T-helper 2 cell treated with Interferon-gamma antibody and Interleukin-4, amounts not matched to agents 5 μg/mL and 100 μg/mL, for 36 hours (primary cell): ENCODE measurements at places on chromosomes 3 and 15.

- H3K27ac ChIP-seq = no peak overlapping the region
- no peaks in the 10 kb centered on the region for H3K4me1 ChIP-seq
- H3K27me3 ChIP-seq = no peaks in the 10 kb centered on the region
Measured at GRCh38 chr3:124230998-124231397, 239.1 kb upstream of the ROPN1 start.

GRCh38 chr3:101938262-101938847 lies 89.0 kb downstream of the NFKBIZ start:
- peaks cover 33% of the 10 kb centered on the region for H3K4me1 ChIP-seq
- H3K27me3 ChIP-seq = peaks cover 18% of the 10 kb centered on the region
- no peaks in the 10 kb centered on the region for H3K36me3 ChIP-seq
- no peak for DNase-seq
- H3K27ac ChIP-seq = no peak overlapping the region

GRCh38 chr3:14143271-14144225 lies 18.7 kb downstream of the TMEM43 start:
- peak overlapping the region; percentile 67 for H3K4me3 ChIP-seq
- no peak for DNase-seq
- H3K27ac ChIP-seq = peak overlapping the region; percentile 96
- peaks cover 42% of the 10 kb centered on the region for H3K36me3 ChIP-seq
- H3K4me1 ChIP-seq = peaks cover 32% of the 10 kb centered on the region

- no peak overlapping the region for H3K27ac ChIP-seq
- H3K4me1 ChIP-seq = peaks cover 55% of the 10 kb centered on the region
- peaks cover 5% of the 10 kb centered on the region for H3K36me3 ChIP-seq
Measured at GRCh38 chr15:51840692-51841091, 11.2 kb downstream of the TMOD3 start.

DNA sequence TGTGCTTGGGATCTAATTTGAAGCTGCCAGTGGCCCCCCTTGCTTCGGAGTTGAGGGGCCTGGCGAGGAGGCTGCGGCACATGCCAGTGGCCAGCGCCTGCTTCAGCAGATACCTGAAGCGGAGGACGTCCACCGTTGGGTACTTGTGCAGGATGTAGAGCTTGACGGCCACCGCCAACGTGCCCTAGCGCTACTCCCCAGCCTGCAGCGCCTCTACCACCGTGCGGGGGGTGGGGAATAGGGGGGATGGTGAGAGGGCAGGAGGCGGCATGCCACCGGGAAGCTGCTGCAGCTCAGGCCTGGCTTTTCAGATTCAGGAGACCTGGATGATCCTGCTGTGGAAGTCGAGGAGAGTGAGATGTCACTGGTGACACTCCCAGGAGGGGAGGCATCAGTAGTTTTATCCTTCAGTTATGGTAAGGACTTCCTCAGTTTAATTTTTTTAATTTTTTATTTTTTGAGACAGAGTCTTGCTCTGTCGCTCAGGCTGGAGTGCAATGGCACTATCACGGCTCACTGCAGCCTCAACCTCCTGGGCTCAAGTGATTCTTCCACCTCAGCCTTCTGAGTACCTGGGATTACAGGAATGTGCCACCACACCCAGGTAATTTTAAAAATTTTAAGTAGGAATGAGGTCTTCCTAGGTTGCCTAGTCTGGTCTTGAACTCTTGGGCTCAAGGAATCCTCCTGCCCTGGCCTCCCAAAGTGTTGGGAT lies 150.6 kb upstream of the FRMD4B start:
- no peak overlapping the region for H3K4me3 ChIP-seq
- H3K27me3 ChIP-seq = peaks cover 20% of the 10 kb centered on the region
- H3K36me3 ChIP-seq = no peaks in the 10 kb centered on the region
- no peak for DNase-seq
- peaks cover under 1% of the 10 kb centered on the region for H3K4me1 ChIP-seq

DNA sequence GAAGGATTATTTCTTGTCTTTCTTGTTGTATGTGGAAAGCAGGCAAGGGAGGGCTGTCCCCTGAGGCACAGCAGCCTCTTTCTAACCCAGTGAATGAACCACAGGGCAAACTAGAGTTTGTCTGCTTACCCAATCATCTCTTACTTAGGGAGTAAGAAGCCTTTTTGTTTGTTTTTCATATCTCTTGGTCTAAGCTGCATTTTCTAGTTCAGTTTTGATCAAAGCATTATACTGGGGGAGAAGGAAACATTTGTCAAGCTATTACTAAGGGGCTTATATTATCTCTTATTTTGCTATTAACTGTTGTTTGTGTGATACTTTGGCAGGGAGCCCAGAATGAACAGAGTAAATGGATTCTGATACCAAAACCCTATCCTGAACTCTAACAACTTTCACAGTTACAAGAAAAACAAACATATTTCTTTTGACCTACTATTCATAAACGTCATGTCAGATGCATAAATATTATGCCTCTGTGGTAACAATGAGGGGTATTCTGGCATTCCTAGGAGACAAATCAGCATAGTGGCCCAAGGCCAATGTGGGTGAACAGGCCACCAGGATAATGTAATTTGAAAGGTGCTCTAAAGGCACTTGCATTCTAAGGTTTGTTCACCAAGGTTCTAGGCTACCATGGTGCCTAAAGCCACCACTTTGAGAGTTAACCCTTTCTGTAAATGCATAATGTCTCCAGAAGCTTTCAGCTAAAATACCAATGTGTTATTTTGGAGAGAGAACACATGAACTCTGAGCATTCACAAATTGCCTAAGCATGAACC lies 271.6 kb upstream of the ZPLD1 start:
- H3K27me3 ChIP-seq = no peaks in the 10 kb centered on the region
- DNase-seq = no peak
- H3K36me3 ChIP-seq = no peaks in the 10 kb centered on the region
- no peak overlapping the region for H3K27ac ChIP-seq
- no peak overlapping the region for H3K4me3 ChIP-seq

GRCh38 chr3:196499061-196499460 lies 4.5 kb downstream of the RNF168 start:
- peak overlapping the region; percentile 98 for H3K4me3 ChIP-seq
- no peaks in the 10 kb centered on the region for H3K27me3 ChIP-seq
- H3K36me3 ChIP-seq = peaks cover 64% of the 10 kb centered on the region
- H3K27ac ChIP-seq = peak overlapping the region; percentile 3
- no peak for DNase-seq

GRCh38 chr3:120550546-120550945 lies 45.6 kb upstream of the NDUFB4 start:
- H3K27ac ChIP-seq = no peak overlapping the region
- H3K4me1 ChIP-seq = no peaks in the 10 kb centered on the region
- H3K27me3 ChIP-seq = peaks cover 2% of the 10 kb centered on the region
- DNase-seq = no peak

GRCh38 chr15:85491691-85492090 lies 111.3 kb downstream of the AKAP13 start:
- peaks cover 4% of the 10 kb centered on the region for H3K36me3 ChIP-seq
- no peaks in the 10 kb centered on the region for H3K27me3 ChIP-seq
- no peak overlapping the region for H3K4me3 ChIP-seq
- peaks cover 41% of the 10 kb centered on the region for H3K4me1 ChIP-seq

GRCh38 chr15:28912422-28912821 lies 26.6 kb downstream of the APBA2 start:
- DNase-seq = no peak
- H3K36me3 ChIP-seq = no peaks in the 10 kb centered on the region
- no peak overlapping the region for H3K4me3 ChIP-seq
- no peak overlapping the region for H3K27ac ChIP-seq
- H3K4me1 ChIP-seq = no peaks in the 10 kb centered on the region
- no peaks in the 10 kb centered on the region for H3K27me3 ChIP-seq

- no peak for DNase-seq
- H3K36me3 ChIP-seq = no peaks in the 10 kb centered on the region
- no peak overlapping the region for H3K27ac ChIP-seq
- H3K4me3 ChIP-seq = no peak overlapping the region
- H3K4me1 ChIP-seq = no peaks in the 10 kb centered on the region
Measured at GRCh38 chr3:81468391-81468790, 293.1 kb downstream of the GBE1 start.

- peaks cover 29% of the 10 kb centered on the region for H3K27me3 ChIP-seq
- DNase-seq = no peak
- H3K36me3 ChIP-seq = no peaks in the 10 kb centered on the region
- H3K4me3 ChIP-seq = no peak overlapping the region
- H3K4me1 ChIP-seq = no peaks in the 10 kb centered on the region
Measured at GRCh38 chr3:134384963-134385362, 10.7 kb upstream of the AMOTL2 start.

- H3K36me3 ChIP-seq = no peaks in the 10 kb centered on the region
- no peak overlapping the region for H3K4me3 ChIP-seq
- H3K4me1 ChIP-seq = no peaks in the 10 kb centered on the region
Measured at GRCh38 chr3:181568248-181568647, 143.5 kb upstream of the SOX2 start.

GRCh38 chr3:194995922-194996321 lies 275.0 kb downstream of the XXYLT1 start:
- DNase-seq = no peak
- H3K27ac ChIP-seq = no peak overlapping the region

DNA sequence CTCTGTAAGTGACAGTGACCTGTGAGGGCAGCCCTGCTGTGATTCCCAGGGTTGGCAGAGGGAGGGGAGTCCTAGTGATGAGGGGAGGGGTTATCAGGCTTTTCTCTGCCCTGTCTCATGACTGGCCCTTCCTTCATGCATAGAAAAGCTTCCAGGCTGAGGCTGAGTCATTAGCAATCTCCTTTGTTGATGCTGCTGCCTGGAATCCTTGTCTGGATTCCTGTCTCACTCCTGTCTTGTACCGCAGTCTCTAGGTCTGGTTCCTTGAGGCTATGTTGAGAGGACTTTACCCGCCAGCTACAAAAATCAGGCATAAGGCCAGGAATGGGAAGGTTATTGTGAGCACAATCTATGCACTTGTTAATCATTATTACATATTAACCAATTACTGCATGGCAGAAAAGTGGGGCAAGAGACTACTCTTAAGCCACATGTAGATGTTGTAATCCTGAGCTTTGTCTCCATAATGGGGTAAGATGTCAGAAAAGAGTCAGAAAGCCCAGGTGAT lies 7.2 kb downstream of the KLHL6 start:
- H3K27ac ChIP-seq = no peak overlapping the region
- no peak for DNase-seq
- peaks cover 35% of the 10 kb centered on the region for H3K36me3 ChIP-seq
- no peaks in the 10 kb centered on the region for H3K27me3 ChIP-seq

GRCh38 chr15:39404767-39405181 lies 176.1 kb upstream of the THBS1 start:
- H3K4me3 ChIP-seq = no peak overlapping the region
- H3K27ac ChIP-seq = no peak overlapping the region
- peaks cover 19% of the 10 kb centered on the region for H3K27me3 ChIP-seq
- H3K36me3 ChIP-seq = no peaks in the 10 kb centered on the region
- DNase-seq = no peak

- no peak overlapping the region for H3K27ac ChIP-seq
- H3K27me3 ChIP-seq = peaks cover 11% of the 10 kb centered on the region
- no peak for DNase-seq
- no peak overlapping the region for H3K4me3 ChIP-seq
Measured at GRCh38 chr15:57573151-57573550, 18.6 kb upstream of the MYZAP start.

GRCh38 chr15:56805466-56806147 lies 72.3 kb upstream of the ZNF280D start:
- H3K27ac ChIP-seq = no peak overlapping the region
- peaks cover 2% of the 10 kb centered on the region for H3K36me3 ChIP-seq
- DNase-seq = peak; percentile 13
- H3K27me3 ChIP-seq = peaks cover 14% of the 10 kb centered on the region
- H3K4me3 ChIP-seq = no peak overlapping the region
- peaks cover 5% of the 10 kb centered on the region for H3K4me1 ChIP-seq

- peaks cover 23% of the 10 kb centered on the region for H3K36me3 ChIP-seq
- peak overlapping the region; percentile 53 for H3K4me3 ChIP-seq
- peaks cover 57% of the 10 kb centered on the region for H3K4me1 ChIP-seq
- H3K27ac ChIP-seq = peak overlapping the region; percentile 89
- no peaks in the 10 kb centered on the region for H3K27me3 ChIP-seq
- DNase-seq = no peak
Measured at GRCh38 chr3:32413845-32414521, 22.3 kb downstream of the CMTM7 start.

DNA sequence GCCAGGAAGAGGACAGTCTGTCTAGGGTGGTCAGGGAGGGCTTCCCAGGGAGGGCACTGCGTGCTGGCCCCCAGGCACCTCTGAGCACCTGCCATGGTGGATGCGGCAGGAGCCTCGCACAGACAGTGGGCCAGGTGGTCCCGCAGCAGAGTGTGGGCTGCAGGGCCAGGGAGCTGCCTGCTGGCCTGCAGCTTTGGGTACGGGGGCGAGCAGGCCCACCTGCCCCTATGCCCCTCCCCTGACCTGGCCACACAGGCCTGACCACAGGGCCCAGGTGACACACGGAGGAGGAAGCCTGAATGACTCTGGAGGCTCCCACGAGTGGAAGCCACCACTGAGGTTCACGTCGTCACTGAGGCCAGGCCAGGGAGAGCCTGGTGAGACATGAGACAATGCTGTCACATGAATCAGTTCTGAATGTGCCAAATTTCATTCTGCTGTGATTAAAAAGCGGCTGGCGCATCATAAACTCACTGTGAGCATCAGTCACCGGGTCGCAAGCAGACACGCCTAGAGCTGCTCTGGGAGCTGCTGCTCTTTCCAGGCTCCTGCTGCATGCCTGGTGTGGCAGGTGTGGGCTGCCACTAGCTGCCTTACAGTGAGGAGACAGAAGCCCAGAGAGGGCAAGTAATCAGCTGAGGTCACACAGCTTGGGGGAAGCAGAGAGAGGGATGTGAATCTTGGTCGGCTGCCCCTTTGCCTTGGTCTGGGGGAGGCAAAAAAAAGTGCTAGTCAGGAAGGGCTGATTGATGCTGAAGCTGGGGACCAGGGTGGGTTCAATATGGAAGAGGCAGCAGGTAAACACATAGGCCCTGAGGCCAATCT lies 39.5 kb upstream of the IQSEC1 start:
- peaks cover 4% of the 10 kb centered on the region for H3K4me1 ChIP-seq
- no peak overlapping the region for H3K4me3 ChIP-seq
- DNase-seq = no peak
- no peak overlapping the region for H3K27ac ChIP-seq
- no peaks in the 10 kb centered on the region for H3K36me3 ChIP-seq
- H3K27me3 ChIP-seq = peaks cover 6% of the 10 kb centered on the region

GRCh38 chr3:59555593-59556315 lies 505.9 kb upstream of the CFAP20DC start:
- H3K4me3 ChIP-seq = no peak overlapping the region
- H3K36me3 ChIP-seq = no peaks in the 10 kb centered on the region
- DNase-seq = no peak
- H3K27me3 ChIP-seq = no peaks in the 10 kb centered on the region
- peaks cover 15% of the 10 kb centered on the region for H3K4me1 ChIP-seq

- DNase-seq = no peak
- no peaks in the 10 kb centered on the region for H3K36me3 ChIP-seq
- no peaks in the 10 kb centered on the region for H3K4me1 ChIP-seq
- peaks cover 33% of the 10 kb centered on the region for H3K27me3 ChIP-seq
Measured at GRCh38 chr15:51193526-51193925, 98.8 kb upstream of the TNFAIP8L3 start.

- no peaks in the 10 kb centered on the region for H3K4me1 ChIP-seq
- no peak for DNase-seq
- no peak overlapping the region for H3K27ac ChIP-seq
- H3K36me3 ChIP-seq = no peaks in the 10 kb centered on the region
Measured at GRCh38 chr15:101528917-101529299, 39.4 kb upstream of the PCSK6 start.

- H3K36me3 ChIP-seq = no peaks in the 10 kb centered on the region
- H3K4me3 ChIP-seq = no peak overlapping the region
- no peak overlapping the region for H3K27ac ChIP-seq
- H3K27me3 ChIP-seq = no peaks in the 10 kb centered on the region
- H3K4me1 ChIP-seq = no peaks in the 10 kb centered on the region
- DNase-seq = no peak
Measured at GRCh38 chr3:157705258-157705657, 202.0 kb upstream of the VEPH1 start.
